ENCODE measurements at places on chromosomes 16 and 17.

GRCh38 chr17:37507111-37507510 lies 17.4 kb downstream of the DUSP14 start:
- DNase-seq: no peak

DNA sequence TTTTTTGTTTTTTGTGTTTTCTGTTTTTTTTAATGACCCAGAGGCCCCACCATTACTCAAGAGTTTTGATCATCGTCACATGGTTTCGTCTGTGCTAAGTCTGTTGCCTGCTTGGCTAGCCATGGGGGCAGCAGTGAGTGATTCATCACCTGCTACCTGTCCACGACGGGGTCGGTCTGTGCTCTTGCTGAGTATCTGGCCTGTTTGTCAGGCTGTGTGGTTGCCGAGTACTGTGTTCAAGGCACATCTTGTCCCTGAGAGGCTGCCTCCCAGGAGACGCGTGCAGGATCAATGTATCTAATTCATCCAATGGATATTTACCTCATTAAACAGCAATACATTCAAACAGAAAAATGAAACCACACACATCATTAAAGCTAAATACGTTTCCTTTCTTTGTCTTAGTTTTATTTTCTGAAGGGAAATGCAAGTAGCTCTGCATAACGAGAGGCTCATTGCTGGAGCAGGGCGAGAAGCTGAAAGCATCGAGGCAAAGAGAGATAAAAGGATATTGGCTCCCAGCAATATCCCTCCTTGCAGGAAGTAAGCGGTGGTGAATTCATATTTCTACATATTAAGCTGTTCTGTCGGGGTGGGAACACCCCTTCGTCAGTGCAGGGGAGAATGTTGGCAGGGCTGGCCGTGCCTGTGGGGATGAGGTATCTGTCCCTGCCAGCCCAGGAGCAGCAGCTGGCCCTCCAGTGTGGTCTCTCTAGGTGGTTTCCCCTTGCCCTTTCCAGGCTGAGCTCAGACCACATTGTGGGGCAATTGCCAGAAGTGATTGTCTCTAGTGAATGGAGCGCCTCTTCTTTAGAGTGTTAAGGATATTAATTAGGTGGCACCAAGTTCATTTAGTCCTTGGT lies 166.2 kb upstream of the ASIC2 start:
- DNase-seq: no peak

GRCh38 chr16:49733313-49734009 lies 122.5 kb downstream of the ZNF423 start:
- DNase-seq: no peak

DNA sequence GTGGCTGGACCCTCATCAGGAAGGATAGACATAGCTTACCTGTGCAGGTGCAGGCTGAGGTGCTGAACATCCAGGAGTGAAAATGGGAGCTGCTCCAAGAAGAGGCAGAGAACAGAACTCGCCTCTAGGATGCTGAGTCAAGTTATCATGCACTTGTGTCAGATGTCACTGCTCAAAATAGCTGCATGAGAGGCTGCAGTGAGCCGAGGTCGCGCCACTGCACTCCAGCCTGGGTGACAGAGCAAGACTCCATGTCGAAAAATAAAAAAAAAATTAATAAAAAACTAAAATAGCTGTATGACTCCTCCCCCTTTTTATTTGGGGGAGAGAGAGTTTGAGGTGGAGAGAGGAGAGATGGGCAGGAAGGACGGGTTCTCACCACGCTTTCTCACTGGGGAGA lies 148.8 kb downstream of the FOXL1 start:
- DNase-seq: no peak

Measured in EH (cell line).